Activated CD8-positive, alpha-beta T cell treated with anti-CD3 and anti-CD28 coated beads, Interleukin-2, amount 10 ng/mL, durations not matched to agents 7 days and 5 days (primary cell): ENCODE measurements at places on chromosomes 1 and 21. TPM values are rescaled to one million over a fixed set of nuclear protein-coding genes. Genes with fewer than 3 reads are reported as not detected.

- DNase-seq: peak; percentile 58
- H3K27ac ChIP-seq: peak overlapping the region; percentile 69
- peaks cover 7% of the 10 kb centered on the region for H3K4me1 ChIP-seq
- no peaks in the 10 kb centered on the region for H3K27me3 ChIP-seq
These were observed 93.7 kb downstream of the TTC3 start for GRCh38 chr21:37166733-37167132.

- no peaks in the 10 kb centered on the region for H3K36me3 ChIP-seq
- no peak overlapping the region for H3K4me3 ChIP-seq
- H3K27ac ChIP-seq: no peak overlapping the region
- no peaks in the 10 kb centered on the region for H3K27me3 ChIP-seq
- DNase-seq: no peak
These were observed 54.3 kb downstream of the RPS6KA1 start for GRCh38 chr1:26583646-26584485.

GRCh38 chr1:71919811-71920509 lies 362.4 kb downstream of the NEGR1 start:
- no peak for DNase-seq
- H3K27me3 ChIP-seq: no peaks in the 10 kb centered on the region
- H3K36me3 ChIP-seq: no peaks in the 10 kb centered on the region
- no peak overlapping the region for H3K27ac ChIP-seq

DNA sequence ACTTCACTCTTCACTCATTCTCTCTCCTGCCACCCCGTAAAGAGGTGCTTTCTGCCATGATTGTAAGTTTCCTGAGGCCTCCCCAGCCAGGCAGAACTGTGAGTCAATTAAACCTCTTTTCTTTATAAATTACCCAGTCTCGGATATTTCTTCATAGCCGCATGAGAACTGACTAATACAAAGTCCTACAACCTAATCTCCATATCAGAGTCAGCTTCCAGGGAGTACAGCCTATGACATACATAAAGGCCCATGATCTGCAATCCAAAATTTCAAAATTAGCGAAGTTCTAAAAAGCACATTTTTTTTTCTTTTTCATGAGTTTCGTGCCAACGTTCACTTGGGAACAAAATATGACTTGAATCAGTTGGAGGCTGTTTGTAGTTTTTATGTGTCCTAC lies 256.9 kb upstream of the DUSP10 start:
- H3K27me3 ChIP-seq: no peaks in the 10 kb centered on the region
- H3K4me3 ChIP-seq: no peak overlapping the region
- H3K4me1 ChIP-seq: peaks cover 12% of the 10 kb centered on the region
- no peak overlapping the region for H3K27ac ChIP-seq
- H3K36me3 ChIP-seq: no peaks in the 10 kb centered on the region

DNA sequence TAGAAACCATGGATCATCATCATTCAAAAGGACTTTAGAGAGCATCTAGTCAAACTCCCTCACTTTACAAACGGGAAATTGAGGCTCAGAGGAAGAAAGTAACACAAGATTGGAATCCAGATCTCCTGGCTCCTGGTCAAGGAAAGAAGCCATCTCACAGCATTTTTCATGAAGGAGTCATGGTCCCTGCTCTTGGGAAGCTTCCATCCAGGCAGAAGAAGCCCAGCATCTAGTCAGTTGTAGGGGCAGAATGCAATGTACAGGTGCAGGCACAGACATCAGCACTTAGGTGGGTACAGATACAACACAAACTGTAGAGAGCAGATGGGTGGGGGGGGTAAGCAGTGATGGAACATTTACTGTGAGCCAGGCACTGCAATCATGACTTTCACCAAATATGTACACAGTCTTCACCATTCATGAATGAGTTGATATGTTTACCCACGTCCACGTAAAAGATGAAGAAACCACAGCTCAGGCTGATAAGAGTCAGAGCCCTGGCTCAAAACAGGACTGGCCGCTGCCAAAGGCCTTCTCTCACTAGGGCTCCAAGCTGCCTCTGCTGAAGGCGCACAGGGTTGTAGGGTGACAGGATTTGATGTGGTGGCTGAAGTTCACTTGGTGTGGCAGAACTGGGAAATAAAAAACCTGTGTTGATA lies 44.0 kb downstream of the OPTC start:
- DNase-seq: no peak
- no peaks in the 10 kb centered on the region for H3K4me1 ChIP-seq
- no peaks in the 10 kb centered on the region for H3K36me3 ChIP-seq
- peaks cover 10% of the 10 kb centered on the region for H3K27me3 ChIP-seq
- no peak overlapping the region for H3K27ac ChIP-seq

DNA sequence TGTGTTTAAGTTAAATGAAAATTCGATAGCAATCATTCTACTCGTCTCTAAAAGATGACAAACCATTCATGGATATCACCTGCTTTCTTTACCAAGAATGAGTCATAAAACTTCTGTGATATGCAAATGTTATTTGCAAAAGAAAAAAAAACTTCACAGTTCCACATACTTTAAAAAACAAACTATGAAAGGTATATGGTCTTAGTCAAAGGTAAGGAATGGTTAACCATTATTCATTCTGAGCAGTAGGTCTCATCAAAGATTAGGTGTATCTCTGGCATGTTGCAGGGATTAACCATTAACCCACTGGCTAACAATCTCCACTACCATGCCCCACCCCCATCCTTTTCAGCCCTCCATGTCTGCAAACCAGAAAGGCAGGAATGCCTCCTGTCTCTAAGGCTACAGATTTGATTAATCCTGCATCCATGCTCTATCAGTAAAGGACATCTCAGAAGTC lies 44.4 kb downstream of the PTPN14 start:
- H3K4me1 ChIP-seq: no peaks in the 10 kb centered on the region
- DNase-seq: no peak
- no peak overlapping the region for H3K4me3 ChIP-seq
- H3K27me3 ChIP-seq: peaks cover 11% of the 10 kb centered on the region

GRCh38 chr1:183844806-183845205 lies 39.9 kb downstream of the RGL1 start:
- H3K4me3 ChIP-seq: no peak overlapping the region
- no peak for DNase-seq
- no peak overlapping the region for H3K27ac ChIP-seq
- no peaks in the 10 kb centered on the region for H3K27me3 ChIP-seq
- H3K36me3 ChIP-seq: no peaks in the 10 kb centered on the region

DNA sequence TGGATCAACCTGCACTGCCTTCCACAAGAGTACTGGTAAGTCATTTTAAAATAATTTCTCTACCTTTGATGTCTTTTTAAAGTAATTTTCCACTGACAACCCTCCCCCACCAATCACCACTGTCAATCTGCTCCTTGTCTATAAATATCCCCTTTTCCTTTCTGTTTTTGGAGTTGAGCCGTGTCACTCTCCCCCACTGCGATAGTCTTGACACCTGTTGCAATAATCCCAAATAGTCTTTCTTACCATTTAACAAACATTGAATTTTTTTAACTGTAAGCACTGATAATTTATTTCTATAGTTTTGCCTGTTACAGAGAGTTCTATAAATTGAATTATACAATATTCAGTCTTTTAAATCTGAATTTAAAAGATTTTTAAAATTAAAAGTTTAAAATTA lies 420.9 kb downstream of the COL11A1 start:
- H3K27ac ChIP-seq: no peak overlapping the region
- H3K27me3 ChIP-seq: no peaks in the 10 kb centered on the region
- DNase-seq: no peak
- no peak overlapping the region for H3K4me3 ChIP-seq
- H3K36me3 ChIP-seq: no peaks in the 10 kb centered on the region

- peaks cover 11% of the 10 kb centered on the region for H3K27me3 ChIP-seq
- no peak overlapping the region for H3K4me3 ChIP-seq
- no peaks in the 10 kb centered on the region for H3K36me3 ChIP-seq
- peaks cover 12% of the 10 kb centered on the region for H3K4me1 ChIP-seq
These were observed 39.9 kb upstream of the KRTAP19-8 start for GRCh38 chr21:31078216-31078615.

- no peak overlapping the region for H3K27ac ChIP-seq
- H3K4me3 ChIP-seq: no peak overlapping the region
- H3K27me3 ChIP-seq: no peaks in the 10 kb centered on the region
- no peaks in the 10 kb centered on the region for H3K36me3 ChIP-seq
- no peak for DNase-seq
- peaks cover 5% of the 10 kb centered on the region for H3K4me1 ChIP-seq
These were observed 29.9 kb upstream of the EPHA8 start for GRCh38 chr1:22533244-22533895.

DNASE2B gene
- total RNA-seq: not detected

CYP4Z1 gene
- total RNA-seq: not detected

FOXO6 gene
- total RNA-seq: 0.31 TPM
